ENCODE measurements at places on chromosomes 11 and 22.
A peak's percentile ranks its signal among the peaks of the same experiment; 100 is the strongest.

- peak; percentile 57 for DNase-seq
Observed at GRCh38 chr22:28903729-28904128, 20.4 kb downstream of the ZNRF3 start.

GRCh38 chr11:70141486-70142220 lies 61.4 kb upstream of the FADD start:
- DNase-seq, result no peak

DNA sequence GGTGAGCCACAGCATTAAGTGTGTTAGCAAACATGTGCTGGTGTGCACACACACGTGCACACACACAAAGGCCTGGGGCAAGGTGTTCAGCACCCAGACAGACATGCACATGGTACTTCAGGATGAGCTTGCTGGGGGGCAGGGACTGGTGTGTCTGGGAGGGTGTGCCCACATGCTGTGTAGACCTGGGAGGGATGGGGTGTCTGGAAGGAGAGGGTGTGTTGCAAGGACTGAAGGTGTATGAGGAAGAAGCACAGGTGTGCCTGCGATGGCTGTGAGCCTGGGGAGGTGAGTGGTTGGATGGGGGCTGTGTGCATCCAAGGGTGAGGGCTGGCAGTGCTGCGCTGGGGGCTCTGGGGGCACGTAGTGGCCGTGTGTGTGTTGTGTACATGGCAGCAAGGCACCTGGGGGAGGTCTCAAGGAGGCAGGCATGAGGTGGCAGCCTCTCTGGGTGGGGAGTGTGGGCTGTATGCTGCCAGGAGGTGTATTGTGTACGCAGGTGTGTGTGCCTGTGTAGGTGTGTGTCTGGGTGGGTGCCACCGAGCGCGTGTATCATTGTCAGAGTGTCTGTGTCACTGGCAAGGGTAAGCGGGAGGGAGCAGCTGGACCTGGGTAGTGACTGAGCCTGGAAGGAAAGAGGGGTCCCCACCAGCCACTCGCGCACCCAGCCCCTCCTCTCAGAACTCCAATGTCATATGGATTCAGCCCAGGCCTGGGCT lies 2.2 kb downstream of the NRXN2 start:
- DNase-seq, result no peak

GRCh38 chr11:108608548-108608947 lies 15.0 kb upstream of the EXPH5 start:
- DNase-seq, result no peak

DNA sequence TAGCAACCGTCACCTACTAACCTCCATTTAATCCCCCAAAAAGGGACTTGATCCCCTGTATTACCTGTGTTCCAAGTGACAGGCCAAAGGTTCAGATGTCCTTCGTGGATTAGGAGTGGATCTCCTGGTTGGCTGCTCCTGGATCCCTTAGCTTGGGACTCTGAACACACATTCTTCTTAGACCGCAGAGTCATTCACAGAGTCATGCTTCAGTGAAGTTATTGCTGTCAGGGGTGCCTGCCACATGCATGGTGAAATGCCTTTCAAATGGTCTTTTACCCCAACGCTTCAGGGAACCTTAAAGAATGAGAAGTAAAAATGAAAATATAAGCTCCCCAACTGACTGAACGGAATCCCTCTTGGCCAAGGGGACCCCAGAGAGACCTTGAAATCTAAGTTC lies 49.1 kb downstream of the ADAMTS8 start:
- DNase-seq, result no peak

DNA sequence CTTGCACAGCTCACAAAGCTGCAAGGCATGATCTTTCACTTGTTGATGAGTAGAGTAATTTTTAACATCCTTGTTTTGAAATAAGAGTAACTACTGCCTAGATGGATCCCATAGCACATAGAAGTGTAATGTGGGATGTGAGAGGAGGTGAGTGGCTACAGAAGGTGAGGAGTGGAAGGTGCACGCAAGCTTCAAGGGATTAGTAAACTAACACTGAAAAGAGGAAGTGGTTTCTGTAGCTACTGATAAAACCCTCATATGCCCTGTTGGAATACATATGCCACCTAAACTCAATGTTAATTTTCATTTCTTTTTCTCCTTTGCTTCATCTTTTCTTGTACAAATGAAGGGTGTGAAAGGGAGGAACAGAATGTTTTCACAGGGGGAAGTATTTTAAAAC lies 22.0 kb upstream of the CTSC start:
- no peak for DNase-seq

GRCh38 chr22:47195156-47195483 lies 432.7 kb downstream of the TBC1D22A start:
- no peak for DNase-seq

DNA sequence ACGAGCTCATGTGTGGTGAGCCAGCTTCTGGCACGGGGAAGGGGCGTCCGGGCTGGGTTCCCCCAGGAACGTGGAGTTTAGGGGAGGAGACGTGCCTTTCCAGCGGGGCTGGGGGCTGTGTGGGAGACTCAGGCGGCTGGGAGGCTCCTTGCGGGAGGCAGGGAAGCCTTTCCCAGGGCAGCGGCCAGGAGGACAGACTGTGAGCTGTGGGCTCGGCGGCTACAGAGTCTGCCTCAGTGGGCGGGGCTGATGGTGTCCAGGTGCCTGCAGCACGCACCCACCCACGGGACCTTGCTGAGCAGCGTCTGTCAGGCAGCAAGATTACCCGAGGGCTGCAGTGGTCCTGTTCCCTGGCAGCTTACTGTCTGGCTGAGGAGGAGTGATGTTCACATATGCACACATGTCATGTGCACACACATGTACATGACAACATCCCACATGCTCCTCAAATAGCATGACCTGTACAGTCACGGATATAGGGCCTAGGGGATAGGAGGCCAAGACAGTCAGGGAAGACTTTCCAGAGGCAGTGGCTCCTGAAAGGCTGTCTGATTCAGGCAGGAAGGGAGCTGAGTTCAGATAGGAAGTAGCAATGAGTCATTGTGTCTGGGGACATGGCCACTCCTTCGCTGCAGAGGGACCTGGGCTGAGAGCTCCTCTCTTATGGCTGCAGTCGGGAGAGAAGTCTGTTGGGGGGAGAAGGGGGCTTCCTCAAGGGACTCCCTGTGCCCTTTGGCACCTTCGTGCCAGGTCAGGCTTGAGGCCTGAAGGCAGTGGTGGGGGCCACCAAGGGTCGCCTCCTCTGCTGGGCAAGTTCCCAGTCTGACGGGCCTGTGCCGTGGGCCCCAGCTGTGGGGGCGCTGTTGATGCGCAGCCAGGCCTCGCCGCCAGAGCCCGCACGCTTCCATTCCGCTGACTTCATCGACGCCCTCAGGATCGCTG lies 23.3 kb upstream of the PPP6R3 start:
- DNase-seq, result no peak

- DNase-seq, result no peak
Observed at GRCh38 chr22:47325249-47325648, 562.8 kb downstream of the TBC1D22A start.

- DNase-seq, result no peak
Observed at GRCh38 chr11:105448703-105449079, 161.2 kb upstream of the GRIA4 start.

- no peak for DNase-seq
Observed at GRCh38 chr11:57646194-57646798, 3.4 kb downstream of the YPEL4 start.

- DNase-seq, result no peak
Observed at GRCh38 chr11:64224891-64225607, 937 bp downstream of the TRPT1 start.

GRCh38 chr11:15602047-15602446 lies 487.3 kb downstream of the INSC start:
- no peak for DNase-seq

GRCh38 chr11:31960126-31960525 lies 130.7 kb upstream of the RCN1 start:
- no peak for DNase-seq

DNA sequence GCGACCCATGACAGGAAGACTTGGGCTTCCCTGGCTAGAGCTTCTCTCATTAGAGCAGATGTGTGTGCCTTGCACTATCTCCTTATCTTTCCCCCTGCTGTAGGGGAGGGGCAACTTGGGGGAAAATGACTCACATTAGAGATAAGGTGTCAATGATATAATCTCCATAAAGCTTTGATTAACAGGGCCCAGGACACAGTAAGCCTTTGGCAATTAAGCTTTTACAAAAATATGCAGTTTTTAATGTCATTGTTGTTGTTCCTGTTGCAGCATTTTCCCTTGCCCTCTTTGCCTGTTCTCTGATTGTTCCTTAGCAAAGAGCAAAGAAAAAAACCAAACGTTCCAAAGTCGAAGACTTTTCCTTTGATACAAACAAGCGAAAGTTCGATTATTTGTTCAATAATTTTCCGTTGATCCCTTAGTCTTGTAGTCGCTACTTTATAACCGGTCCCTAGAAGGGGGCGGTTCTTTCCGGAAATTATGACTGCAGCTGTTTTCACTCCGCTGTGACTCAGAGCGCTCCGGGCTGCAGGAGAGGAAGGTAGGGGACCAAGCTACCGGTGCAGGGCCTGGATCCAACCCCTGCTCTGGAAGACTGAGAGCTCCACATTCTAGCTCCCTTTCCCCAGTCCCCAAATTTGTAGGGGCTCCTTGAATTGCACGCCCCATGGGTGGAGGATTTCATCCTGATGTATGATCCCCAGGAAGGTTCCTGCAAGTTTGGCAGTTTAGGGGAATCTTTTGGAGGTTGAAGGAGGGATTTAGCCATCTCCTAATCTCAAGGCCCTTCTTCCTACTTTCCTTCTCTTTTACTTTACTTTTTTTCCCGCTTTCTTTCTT lies at the start of gene VWA5A:
Gene VWA5A (plus strand): TSS at position 509 of the 840 bp plus-strand sequence. CDS start 2,062 bp downstream, outside the sequence.
- peak; percentile 90 for DNase-seq

DNA sequence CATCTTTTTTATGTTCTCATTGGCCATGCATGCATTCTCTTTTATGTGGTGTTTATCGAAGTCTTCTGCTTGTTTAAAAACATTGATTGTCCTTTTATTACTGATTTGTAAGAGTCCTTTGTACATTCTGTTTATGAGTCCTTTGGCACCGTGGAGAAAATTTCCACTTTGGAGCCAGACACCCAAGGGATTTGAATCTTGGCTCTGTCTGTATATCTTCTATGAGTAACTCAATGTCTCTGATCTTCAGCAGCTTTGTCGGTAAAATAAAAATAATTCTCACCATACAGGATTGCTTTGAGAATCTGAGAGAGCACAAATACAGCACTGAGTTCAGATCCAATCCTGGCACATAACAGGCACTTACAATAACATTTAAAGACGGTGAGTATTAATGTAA lies 12.8 kb upstream of the SORL1 start:
- no peak for DNase-seq

- DNase-seq, result no peak
Observed at GRCh38 chr11:132475026-132475425, 1057.3 kb downstream of the OPCML start.

GRCh38 chr11:75014129-75014528 lies 25.4 kb downstream of the NEU3 start:
- no peak for DNase-seq

DNA sequence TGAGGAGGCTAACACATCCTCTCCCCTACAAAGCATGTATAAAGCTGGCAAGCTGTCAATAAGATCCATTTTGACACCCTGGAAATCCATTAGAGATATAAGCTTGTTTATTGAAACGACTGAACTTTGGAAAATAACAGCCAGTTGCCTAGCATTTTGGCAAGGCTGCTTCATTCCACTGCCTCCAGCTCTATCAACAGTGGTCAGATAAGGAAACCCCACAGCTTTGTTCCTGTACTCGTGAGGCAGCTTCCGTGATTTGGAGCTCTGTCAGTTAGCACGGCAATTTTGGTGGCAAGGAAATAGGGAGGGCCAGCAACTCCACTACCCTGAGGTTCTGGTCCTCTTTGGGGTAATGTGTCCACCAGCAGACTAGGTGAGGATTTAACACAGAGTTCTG lies 2.0 kb upstream of the OR51S1 start:
- no peak for DNase-seq

DNA sequence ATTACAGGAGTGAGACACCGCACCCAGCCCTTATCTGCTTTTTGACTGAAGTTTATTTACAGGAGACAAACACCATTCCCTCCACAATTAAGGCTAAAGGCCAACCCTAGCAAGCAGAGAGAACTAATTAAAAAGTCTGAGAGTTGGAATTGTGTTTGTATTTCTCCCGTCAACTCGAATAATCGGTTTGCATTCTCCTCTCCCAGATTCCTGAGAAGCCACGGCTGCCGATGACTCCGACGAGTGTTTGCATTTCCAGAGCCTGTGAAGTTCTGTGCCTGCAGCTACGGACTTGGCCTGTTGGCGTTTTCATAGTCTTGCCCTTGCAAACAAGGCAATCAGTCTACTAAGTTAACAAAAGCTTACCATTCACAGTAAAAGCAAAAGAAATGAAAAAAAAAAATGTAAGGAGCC lies 73.2 kb upstream of the NUP50 start:
- peak; percentile 2 for DNase-seq

GRCh38 chr22:44330744-44331660 lies 18.3 kb upstream of the SHISAL1 start:
- no peak for DNase-seq

GRCh38 chr22:39219071-39220039 lies 25.4 kb downstream of the PDGFB start:
- no peak for DNase-seq

All from body of pancreas (tissue), 4 donors.